ENCODE measurements at places on chromosomes 2 and 18.

- DNase-seq = no peak
These were observed 219.9 kb downstream of the SH3RF3 start for GRCh38 chr2:109348671-109349502.

GRCh38 chr18:77974329-77974728 lies 724.7 kb downstream of the GALR1 start:
- DNase-seq = no peak

DNA sequence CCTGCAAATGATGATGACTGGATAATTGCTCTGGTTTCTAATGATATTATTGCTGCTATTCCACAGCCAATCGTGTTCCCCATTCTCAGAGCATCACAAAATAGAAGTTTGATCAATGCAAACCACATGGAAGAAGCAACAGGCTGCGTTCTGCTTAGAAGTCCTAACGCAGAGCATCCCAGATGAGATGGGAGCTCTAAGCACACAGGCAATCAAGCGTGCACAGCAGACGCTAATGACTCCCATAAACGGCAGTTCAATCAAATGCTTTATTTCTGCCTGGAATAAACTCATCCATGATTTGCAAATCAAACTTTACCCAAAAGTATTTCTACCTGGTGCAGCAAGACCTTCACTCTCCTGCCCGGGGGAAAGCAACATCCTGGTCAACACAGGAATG lies 304.2 kb downstream of the FBXO15 start:
- DNase-seq = no peak

- DNase-seq = no peak
These were observed 6.6 kb upstream of the DSC3 start for GRCh38 chr18:31049189-31049588.

DNA sequence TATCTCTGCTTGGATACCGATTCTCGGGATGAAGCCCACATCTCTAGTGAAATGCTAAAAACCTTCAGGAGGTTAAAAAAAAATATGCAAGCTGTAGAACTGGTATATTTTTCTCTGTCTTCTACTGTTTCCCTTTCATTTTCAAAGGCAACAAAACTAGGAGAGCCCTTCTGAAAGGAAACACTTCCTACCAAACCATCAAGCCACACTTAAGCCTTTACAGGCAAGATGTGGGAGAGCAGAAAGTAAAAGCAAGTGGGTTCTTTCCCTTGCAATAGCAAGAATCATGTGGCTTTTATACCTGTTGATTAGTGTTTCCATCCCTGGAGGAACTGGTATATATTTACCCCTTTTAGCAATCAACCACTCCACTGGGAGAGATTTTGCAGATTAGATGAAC lies 147.9 kb upstream of the ACAA2 start:
- DNase-seq = no peak

DNA sequence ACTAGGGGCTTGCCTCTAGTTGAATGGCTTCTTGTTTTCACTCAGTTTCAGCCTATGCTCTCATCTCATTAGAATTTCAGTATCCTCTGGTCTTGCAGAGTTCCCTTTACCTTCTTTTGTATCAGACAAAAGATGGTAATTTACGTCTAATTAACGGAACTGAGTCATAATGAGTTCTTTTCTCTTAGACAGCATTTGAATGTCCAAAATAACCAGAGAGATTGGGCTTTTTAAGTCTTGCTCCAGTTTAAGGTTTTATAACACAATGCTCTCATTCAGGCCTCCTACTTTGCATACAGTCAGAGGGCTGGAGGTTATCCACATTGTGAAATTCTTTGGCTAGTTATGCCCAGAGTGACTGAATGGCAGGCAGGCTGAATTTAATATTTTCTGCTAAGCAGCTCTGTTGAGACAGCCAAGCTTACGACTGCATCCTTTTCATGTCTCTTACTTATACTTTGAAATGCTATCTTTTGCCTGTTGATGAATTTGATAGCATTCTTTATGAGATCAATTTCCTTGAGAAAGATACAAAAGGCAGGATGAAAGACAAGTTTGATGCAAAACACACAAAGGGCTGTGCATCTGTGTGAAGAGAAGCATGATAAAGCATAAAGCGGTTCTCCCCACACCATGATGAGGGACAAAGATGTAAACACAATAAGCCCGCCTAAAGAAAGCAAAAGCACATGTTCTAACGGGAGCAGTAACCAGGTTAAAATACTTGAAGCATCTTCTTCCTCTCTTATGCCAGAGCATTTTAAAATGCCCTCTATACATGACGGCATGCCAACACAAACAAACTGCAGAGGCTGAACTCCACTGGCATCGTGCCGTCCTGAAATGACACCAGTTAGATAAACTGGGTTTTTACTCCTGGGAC lies 90.0 kb downstream of the CDH2 start:
- DNase-seq = no peak

- no peak for DNase-seq
These were observed 133.9 kb downstream of the CYP26B1 start for GRCh38 chr2:72013726-72014125.

DNA sequence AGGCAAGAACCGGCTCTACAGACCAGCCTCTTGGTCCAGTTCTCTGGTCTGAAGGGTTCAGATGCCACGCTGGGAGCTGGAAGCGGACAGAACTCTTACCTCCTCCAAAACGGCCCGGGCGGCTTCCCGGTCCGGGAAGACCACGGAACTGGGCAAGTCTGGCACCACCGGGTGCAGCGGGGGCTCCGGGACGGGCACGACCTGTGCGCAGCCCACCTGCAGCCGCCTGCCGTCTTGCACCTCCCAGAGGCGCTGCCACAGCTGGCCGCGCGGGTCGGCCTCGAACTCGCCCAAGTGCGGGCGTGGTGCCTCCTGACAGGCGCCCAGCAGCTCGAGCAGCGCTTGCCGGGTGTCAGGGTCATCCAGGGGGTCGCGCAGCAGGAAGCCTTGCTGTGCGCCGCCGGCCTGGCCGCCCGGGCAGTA lies 773 bp downstream of the CMPK2 start:
- peak; percentile 49 for DNase-seq

GRCh38 chr2:140586379-140586778 lies 1544.4 kb downstream of the LRP1B start:
- no peak for DNase-seq

DNA sequence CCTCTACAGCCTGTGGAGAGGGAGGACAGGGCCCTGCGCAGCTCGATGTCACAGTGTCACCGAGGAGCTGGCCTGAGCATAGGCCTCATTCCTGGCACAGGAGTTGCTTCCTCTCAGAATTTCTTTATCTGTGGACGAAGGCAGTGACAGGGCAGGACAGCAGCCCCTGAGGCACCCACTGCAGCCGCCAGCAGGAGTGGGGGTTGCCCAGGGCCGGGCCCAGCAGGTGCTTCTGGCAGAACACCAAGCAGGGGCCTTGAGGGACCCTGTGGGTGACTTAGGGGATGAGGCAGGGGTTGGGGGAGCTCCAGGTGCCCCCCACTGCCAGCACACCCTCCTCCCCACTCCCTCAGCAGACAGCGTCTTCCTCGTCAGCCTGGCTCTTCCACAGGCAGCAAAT lies 290.0 kb downstream of the PHLPP1 start:
- DNase-seq = no peak

DNA sequence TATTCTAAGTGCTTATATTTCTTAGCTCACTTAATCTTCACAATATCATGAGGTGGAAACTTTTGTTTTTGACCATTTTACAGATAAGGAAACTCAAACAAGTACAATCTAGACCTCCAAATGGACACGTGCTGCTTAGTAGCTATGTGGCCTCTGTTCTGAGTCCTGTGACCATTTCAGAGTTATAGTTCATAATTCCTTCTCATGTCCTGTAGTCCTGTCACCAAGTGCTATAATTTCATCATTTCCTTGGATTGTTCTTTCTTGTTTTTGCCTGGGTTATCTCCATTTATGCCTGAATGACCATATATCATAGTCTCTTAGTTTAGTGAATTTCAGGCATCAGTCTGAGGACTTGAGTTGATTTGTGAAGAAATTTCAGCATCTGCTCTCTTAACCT lies 91.7 kb downstream of the NUP35 start:
- no peak for DNase-seq

DNA sequence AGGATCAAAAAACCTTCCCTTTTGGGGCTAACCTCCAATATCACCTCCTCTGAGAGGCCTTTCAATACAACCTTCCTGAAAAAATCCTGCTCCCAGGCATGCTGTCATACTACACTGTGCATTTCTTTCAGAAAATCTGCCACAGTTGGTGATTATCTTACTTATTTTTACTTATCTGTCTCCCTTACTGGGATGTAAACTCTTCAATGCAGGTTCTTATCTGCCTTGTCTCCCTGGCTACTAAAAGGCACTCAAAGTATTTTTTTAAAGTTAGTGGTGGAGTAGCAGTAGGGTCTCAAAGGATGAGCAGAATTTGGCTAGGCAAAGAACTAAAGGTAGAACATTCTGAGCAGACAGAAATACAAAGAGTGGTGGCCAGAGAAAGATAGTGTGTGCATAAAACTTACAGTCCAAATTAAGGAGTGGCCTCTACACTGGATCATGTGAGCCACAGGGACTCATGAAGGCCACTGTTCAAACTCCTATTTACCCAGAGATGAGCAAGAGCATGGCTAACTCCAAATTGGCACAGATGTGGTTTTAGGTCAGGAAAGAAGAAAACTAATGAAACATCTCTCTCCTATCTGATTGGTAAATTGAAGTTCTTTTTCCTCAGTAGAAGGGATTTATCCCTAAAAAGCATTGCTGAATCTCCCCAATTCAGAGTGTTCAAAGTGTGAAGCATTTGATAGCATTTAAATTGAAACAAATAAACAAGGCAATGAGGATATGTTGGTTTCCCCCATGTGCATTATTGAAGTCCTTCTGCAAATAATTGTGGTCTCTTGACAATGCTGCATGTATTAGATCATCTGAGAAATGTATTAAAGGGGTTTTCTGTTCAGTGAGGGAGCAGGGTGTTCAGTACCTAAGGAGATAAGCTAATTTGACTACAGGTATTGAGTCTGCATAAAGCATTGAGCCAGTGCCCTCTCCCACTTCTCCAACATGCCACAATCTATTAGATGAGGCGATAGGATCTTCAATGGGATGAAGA lies 285.5 kb downstream of the MREG start:
- no peak for DNase-seq

DNA sequence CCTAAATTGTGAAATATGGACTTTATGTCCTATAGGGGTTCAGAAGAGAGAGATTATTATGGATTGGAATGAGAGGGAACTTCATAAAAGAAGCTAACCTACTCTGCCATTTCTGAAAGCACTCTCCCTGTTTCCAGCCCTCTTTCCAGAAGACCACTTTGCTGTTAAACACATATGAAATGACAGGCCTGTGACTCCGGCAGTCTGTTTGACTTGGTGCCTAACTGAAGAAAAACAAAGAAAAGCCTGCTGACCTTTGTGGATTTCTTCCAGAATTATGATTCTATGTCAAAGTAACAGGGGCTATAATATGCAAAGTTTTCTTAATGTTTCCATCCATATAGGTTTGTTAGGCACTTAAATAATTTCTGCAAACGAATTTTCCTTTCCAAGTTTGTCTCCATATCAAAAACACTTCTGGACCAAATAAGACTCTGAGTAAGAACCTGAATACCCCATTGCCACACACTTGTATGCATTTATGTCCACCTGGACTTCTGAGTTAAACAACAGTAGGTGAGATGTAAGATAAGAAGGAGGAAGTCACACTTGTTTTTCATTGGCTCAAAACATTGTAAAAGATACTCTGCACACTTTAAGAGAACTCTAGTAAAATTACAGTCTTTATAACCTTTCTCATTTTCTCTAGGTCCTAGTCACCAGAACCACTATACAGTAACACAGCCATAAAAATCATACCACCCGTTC lies 111.7 kb downstream of the PIEZO2 start:
- DNase-seq = no peak

GRCh38 chr2:66073172-66073571 lies 361.8 kb upstream of the MEIS1 start:
- DNase-seq = no peak

GRCh38 chr2:192571636-192572035 lies 376.9 kb upstream of the TMEFF2 start:
- no peak for DNase-seq

- DNase-seq = no peak
These were observed 35.8 kb downstream of the SLC9A4 start for GRCh38 chr2:102508863-102509262.

DNA sequence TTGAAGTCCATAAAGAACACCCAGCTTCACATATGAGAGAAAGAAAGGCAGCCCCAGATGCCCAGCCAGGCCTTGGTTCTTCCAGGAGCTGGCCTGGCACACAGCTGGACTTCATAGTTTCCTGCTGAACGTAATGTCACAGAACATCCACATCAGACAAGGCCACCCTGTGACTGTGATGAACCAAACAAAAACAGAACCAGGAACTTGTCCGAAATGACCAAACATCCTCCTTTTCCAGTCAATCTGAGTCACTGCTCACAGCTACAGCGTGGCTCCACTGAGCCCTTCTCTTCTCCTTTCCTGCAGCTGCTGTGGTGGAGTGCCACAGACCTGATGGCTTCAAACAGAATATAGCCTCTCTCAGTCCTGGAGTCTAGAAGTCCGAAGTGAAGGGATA lies 45.4 kb upstream of the PAPOLG start:
- peak; percentile 27 for DNase-seq

DNA sequence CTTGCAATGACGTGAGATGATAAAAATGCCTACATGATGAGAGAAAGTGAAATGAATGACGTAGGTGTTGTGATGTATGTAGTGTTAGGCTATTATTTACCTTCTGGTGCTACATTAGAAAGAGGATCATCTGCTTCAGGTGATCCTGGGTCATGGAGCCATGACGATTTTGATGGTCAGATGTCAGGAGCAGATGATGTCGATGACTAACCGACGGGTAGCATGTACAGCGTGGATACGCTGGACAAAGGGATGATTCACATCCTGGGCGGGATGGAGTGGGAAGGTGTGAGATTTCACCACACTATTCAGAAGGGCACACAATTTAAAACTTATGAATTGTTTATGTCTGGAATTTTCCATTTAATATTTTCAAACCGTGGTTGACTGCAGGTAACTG lies 43.5 kb upstream of the ACVR1C start:
- no peak for DNase-seq

- DNase-seq = no peak
These were observed 67.3 kb downstream of the RHBDD1 start for GRCh38 chr2:226903179-226903578.

DNA sequence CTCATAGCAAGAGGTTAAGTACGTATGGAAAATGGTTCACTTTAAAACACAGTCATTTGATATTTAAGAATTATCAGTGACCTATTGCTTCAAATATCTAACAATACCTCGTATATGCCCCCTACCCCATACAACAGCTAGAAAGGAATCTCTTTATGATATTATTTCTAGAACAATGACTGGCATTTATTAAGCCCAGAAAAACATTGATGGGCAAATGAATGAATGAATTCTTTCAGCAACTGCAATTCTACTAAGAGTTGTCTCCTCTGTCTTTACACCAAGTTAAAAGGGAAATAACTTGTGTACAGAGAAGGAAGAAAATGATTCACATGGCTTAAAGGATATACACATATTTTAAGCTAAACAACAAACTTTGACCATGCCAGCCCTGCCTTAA lies 384.7 kb downstream of the ERBB4 start:
- DNase-seq = no peak

Measured in bone marrow (tissue), 2 donors.